ENCODE measurements at places on chromosomes 3 and 15.
A peak's percentile ranks its signal among the peaks of the same experiment; 100 is the strongest.

DNA sequence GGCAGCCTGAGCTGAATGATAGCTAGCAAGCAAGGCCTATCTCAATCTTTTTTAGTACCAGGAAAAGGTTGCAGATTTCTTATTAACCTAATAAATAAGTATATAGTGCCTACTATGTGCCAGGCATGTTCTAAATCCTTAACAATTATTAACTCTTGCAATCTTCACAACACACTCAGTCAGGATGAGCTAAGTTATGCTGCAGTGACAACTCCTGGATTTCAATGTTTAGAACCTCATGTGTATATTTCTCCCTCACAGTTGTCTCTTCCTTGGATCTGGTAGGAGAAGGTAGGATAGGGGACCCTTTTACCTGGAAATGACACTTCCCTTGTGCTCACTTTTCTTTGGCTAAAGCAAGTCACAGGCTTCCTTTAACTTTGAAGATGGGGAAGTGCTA lies 39.3 kb upstream of the MAGI1 start:
- DNase-seq: no peak

GRCh38 chr15:64222573-64223366 lies 59.9 kb upstream of the PPIB start:
- DNase-seq: peak; percentile 66

- DNase-seq: no peak
Measured at GRCh38 chr3:157155591-157155990, 4.4 kb downstream of the CCNL1 start.

GRCh38 chr3:141913150-141913811 lies 36.8 kb downstream of the ATP1B3 start:
- DNase-seq: peak; percentile 84

GRCh38 chr3:197508461-197508860 lies 47.3 kb downstream of the BDH1 start:
- DNase-seq: no peak

GRCh38 chr3:175105066-175105465 lies 245.9 kb downstream of the NAALADL2 start:
- no peak for DNase-seq
